ENCODE measurements at places on chromosomes 1 and 21.

GRCh38 chr1:2468041-2468472, 8.0 kb upstream of the PLCH2 start:
- DNase-seq = no peak

- peak; percentile 41 for DNase-seq
Measured at GRCh38 chr21:36310016-36310415, 10.0 kb upstream of the MORC3 start.

- no peak for DNase-seq
Measured at GRCh38 chr1:2594001-2594640, 7.5 kb downstream of the PRXL2B start.

DNA sequence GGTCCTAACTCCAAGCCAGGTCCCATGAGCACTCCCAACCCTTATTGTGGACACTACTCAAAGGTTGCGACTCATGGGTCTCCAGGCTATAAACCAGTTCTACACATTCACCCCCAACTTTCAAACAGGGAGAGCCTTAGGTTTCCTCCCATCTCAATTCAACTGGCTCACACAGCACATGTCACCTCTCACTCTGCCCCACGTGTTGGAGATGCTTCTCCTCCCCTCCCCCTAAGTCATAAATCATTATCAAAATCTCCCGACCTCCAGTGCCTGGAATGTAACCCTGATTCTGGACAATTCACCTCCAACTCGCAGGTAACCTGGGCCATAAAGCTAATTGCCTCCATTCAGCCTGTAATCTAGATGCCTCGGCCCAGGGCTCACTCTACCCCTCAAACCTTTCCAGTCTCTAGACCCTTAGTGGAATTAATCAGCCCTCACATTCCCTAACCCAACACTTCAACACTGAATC, 595 bp downstream of the AK2 start:
- DNase-seq = no peak

GRCh38 chr1:5548266-5548665, 444.0 kb downstream of the NPHP4 start:
- DNase-seq = no peak

- DNase-seq = no peak
Measured at GRCh38 chr1:246779561-246780175, 55.5 kb downstream of the SCCPDH start.

- DNase-seq = peak; percentile 4
Measured at GRCh38 chr21:31236528-31236927, 107.5 kb downstream of the TIAM1 start.

DNA sequence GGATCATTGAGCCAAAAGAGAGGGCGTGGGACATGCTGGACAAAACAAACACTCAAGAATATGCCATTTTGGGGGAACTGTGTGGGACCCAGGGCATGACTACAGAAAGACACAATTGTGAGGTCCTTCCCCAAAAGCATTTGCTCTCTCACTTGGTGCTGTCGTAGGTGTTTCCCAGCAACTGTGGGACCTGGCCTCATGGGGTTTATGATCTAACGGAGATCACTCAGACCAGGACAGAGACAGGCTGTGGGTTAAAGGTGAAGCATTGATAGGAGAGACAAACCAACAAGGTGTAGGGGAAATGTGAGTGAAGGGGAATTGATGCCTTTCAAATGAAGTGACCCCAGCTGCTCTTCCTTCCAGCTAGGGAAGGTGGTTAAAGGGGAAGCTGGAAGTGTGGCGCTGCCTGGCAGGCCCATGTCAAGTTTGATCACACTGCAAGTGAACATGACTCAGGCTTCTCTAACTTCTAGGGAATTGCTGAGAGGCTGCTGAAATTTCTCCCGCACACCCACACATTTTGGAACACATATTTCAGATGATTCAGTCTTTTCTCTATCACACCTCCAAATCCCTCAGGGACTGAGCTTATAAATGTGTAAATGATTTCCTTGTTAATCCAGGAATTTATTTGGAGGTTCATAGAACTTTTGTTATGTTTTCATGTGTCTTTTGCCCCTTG, 30.2 kb downstream of the TRAF5 start:
- DNase-seq = no peak

GRCh38 chr1:217322834-217323233, 308.1 kb downstream of the GPATCH2 start:
- no peak for DNase-seq

GRCh38 chr1:64150266-64150665, 53.2 kb upstream of the UBE2U start:
- DNase-seq = no peak

GRCh38 chr1:161943737-161944136, 79.9 kb downstream of the OLFML2B start:
- no peak for DNase-seq

DNA sequence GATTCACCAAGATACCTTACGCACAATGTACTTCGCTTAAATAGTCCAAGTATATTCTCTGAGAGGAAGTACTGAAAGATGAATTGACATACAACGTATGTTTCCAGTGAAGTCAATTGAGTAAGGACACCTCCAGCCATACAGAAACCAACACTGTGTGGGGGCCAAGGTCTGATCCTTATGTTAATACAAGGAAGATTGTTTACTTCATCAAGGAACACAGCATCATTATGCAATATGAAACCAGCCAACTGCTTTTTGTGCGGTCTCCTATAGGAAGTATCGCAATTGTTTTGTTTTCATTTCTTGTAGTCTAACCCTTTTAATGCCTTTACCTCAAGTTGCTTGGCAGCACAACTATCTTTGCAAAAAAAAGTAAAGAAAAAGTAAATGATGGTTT, 28.2 kb upstream of the TEKT2 start:
- no peak for DNase-seq

- no peak for DNase-seq
Measured at GRCh38 chr1:91651243-91651642, 150.6 kb downstream of the CDC7 start.

DNA sequence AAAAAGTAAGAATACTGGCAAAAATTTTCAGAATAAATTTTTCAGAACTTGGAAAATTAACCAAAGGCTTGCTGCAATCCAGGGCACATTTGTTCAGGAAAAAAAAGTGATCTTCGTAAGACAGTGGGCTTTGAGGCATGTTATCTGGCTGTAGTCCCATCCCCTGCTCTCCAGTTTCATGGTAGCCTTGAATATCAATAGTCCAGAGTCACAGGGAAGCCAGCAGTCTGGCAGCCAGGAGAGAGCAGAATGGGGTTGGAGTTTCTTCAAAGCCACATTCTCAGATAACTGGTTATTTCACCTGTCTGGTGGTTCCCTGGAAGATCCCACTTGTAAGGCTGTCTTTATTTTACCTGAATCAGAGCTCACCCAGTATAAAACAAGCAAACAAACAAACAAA, 669.3 kb downstream of the MATN1 start:
- DNase-seq = no peak

- no peak for DNase-seq
Measured at GRCh38 chr1:31444725-31445448, 31.9 kb downstream of the SERINC2 start.

- no peak for DNase-seq
Measured at GRCh38 chr21:44995343-44995941, 55.6 kb downstream of the SLX9 start.

GRCh38 chr21:31558189-31558961, 101.1 kb upstream of the SOD1 start:
- DNase-seq = peak; percentile 22

- DNase-seq = no peak
Measured at GRCh38 chr1:156516821-156517220, 16.2 kb upstream of the MEF2D start.

GRCh38 chr21:34112316-34113033, 39.1 kb downstream of the MRPS6 start:
- DNase-seq = no peak

GRCh38 chr1:226604560-226605317, 56.2 kb downstream of the STUM start:
- DNase-seq = no peak

GRCh38 chr1:150410582-150411101, 46.7 kb downstream of the RPRD2 start:
- no peak for DNase-seq

DNA sequence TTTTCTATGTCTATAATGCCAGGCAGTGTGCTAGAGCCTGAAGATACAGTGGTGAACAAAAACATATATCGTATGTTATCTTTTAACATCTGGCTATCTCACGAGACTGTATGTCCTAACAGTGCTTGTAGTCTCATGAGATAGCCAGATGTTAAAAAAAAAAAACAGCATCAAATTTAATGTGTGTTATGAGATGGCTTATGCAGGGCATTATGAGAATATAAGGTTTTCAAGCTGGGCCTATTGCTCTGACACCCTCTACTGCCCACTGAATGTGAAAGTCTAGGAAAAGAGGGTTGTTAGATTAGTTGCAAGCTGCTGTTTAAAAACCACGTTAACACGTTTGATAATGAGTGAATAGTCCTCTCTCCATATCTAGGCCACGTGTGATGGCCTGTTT, 109.8 kb downstream of the CACHD1 start:
- no peak for DNase-seq

DNA sequence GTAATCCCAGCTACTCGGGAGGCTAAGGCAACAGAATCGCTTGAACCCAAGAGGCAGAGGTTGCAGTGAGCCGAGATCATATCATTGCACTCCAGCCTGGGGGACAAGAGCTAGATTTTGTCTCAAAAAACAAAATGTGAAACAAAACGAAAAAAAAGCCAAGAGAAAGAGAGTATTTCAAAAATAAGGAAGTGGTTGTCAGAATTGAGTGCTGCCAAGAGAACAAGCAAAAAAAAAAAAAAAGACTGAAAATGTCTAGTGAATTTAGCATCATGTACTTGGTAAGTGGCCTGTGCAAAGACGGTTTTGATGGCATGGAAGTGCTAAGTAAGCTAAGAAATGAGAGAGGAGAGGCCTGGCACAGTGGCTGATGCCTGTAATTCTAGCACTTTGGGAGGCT, 14.3 kb downstream of the KPNA6 start:
- DNase-seq = no peak

Data from stimulated activated CD4-positive, alpha-beta T cell treated with anti-CD3 and anti-CD28 coated beads, Interleukin-12 subunit alpha, Interleukin-12 subunit beta, amount 100 ng/mL, for 48 hours (primary cell).